Omental fat pad (tissue), 4 donors: ENCODE measurements at places on chromosomes 5 and 9. TPM values are rescaled to one million over a fixed set of nuclear protein-coding genes. Genes with fewer than 3 reads are reported as not detected.

DNA sequence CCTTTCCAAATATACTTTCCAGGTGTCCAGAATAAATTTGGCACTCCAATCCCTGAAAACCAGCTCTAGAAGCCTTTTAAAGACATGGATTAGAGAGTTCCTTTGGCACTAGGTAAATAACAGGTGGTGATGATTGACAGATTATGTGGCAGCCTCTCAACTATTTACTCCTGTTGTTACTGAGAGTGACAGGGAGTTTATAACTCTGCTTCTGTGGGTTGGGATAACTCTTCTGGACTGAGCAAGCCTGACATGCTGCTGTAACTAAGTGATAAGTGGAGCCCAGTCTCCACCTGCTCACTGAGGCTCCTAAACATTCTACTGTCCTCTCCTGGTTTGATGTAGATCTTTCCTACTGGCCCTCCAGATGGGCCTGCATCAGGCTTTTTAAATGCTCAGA lies 693.2 kb upstream of the FTMT start:
- DNase-seq = no peak

Gene ENTREP1
- total RNA-seq = 1.9 TPM

Gene CMYA5
- total RNA-seq = 21.0 TPM

DNA sequence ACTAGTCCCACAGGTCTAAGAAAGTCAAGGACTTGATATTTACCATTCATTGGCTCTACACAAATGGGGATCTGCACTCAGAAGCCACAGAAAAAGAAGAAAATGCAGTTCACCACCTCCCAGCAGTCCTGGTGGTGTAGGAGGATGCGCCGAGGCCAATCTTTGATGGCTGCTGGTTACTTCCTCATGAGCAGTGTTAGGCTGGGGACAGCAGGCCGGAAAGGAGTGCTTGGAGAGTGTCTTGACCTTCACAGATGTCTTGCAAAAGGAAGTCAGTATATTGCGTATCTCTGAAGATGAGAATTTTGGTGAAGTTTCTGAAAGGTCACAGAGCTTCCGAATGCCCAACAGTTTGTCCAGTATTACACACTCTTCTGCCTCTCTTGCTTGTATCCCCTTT lies 597.0 kb downstream of the EBF1 start:
- no peak for DNase-seq

GRCh38 chr5:58804291-58804690 lies 221.4 kb downstream of the RAB3C start:
- DNase-seq = no peak

Gene ABCA2
- total RNA-seq = 26.9 TPM

- no peak for DNase-seq
Observed at GRCh38 chr5:96146675-96147074, 185.0 kb upstream of the ELL2 start.

Gene EQTN
- total RNA-seq = not detected

Gene GPR151
- not detected for total RNA-seq

- DNase-seq = no peak
Observed at GRCh38 chr5:3888310-3888709, 292.7 kb downstream of the IRX1 start.

GRCh38 chr5:62143268-62144229 lies 162.5 kb upstream of the KIF2A start:
- DNase-seq = no peak

GRCh38 chr9:22682536-22682935 lies 235.9 kb downstream of the DMRTA1 start:
- DNase-seq = no peak

Gene SPAAR
- total RNA-seq = 5.6 TPM

DNA sequence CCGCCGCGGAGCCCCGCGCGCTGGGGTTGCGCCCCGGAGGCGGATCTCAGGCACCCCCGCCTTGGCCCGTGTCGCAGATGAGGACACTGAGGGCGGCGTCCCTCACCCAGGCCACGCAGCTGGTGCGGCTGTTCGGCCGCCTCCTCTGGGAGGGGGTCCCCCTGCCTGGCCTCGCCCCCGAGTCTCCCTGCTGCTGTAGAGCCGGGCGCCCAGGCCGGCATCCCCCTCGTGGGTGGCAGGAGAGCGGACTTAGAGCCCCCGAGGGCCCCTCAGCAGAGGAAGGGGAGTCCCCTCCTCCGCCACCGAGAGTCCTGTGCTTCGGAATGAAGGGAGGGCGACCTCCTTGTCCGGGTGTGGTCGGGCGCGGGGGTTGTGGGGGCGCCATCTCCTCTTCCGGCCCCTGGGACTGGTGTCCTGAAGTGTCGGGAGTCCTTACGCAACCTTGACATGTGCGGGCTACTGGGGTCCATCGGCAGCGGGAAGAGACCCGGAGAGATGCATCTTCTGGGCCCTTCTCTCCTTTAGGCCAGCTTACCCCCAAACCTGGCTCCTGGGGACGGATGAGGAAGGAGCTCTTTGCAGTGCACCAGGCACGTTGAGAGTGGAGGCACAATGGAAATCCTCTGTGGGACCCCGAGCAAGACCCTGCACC lies 11.7 kb upstream of the EXOSC2 start:
- DNase-seq = no peak

Gene ABO
- 7.3 TPM for total RNA-seq

Gene SMIM33
- not detected for total RNA-seq

- DNase-seq = peak; percentile 60
Observed at GRCh38 chr9:35489313-35490154, at the start of gene RUSC2. Gene RUSC2, plus strand, starts transcription at chr9:35490111. Its CDS starts 56,411 bp downstream, at chr9:35546522.

DNA sequence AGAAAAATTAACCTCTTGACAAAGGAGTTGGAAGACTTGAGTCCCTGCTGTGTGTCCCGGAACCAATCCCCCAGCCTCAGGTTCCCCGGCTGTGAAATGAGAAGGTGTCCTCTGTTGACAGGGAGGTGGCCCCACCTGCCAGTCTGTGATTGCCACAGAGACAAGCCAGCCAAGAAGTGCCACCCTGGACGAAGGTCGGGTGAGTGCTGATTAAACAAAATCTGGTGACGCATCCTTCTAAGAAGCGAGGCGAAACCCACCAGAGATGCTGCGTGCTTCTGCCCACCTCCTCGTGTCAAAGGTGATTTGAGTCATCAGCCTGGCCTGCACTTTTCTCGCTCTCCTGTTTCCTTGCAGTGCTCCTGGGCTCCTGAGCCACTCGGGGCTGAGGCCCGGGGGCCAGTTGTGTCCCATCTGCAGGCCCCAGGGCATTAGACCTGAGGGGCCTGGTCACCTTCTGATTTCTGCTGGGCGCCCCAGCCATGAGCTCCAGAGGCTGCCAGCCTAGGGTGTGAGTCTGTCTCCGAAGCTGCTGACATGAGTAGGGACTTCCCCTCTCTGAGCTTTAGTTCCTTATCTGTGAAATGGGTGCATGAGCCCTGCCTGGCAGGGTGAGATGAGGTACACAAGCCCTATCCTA lies 28.7 kb downstream of the NEK6 start:
- DNase-seq = no peak

GRCh38 chr5:154568589-154568988 lies 90.6 kb upstream of the HAND1 start:
- DNase-seq = no peak

- DNase-seq = no peak
Observed at GRCh38 chr5:129245489-129245888, 150.9 kb downstream of the ISOC1 start.

DNA sequence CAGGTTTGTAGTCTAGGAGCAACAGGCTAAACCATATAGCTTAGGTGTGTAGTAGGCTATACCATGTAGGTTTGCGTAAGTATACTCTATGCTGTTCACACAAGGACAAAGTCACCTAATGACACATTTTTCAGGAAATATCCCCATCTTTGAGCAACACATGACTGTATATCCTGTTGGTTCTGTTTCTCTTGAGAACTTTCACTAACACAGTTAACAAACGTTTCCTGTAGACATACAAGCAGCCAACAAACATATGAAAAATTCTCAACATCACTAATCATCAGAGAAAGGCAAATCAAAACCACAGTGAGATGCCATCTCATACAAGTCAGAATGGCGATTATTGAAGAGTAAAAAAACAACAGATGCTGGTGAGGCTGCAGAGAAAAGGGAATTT lies 68.2 kb downstream of the NR2F1-AS1 start:
- DNase-seq = no peak

Gene SPEF2
- total RNA-seq = 0.48 TPM

DNA sequence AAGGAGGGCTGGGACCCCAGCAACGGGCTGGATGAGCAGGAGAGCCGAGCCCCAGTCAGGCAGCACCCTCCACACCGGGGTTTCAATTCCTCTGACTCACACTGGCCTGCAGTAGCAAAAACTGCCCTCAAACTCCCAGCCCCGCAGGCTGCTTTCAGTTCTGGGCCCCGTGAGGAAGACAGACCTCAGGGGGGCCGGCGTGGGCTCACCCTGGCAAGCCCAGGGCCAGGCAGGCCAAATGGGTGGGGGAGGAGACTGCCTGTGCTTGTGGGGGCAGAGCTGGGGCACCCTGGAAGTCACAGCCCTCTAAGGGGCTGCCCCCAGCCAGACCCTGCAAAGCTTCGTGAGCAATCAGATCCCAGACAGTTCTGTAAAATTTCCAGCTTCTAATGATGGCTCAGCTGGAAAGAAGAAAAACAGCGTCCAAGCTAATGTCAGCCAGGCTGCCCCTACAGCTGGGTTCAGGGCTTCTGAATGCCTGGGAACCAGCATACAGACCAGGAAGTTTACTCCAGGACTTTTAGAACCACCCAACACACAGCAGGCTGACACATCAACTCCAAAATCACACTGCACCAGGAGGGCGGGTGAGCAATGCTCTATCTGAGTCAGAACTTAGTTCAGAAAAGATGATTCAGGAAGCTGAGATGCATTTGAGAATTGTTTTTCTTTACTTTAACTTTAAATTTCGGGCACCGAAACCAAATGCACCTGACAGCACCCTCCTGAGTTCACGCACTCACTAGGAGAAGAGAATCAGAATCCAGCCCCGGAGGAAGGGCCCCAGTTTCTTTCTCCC lies 34.7 kb downstream of the LPCAT1 start:
- no peak for DNase-seq

Gene SAXO1
- not detected for total RNA-seq

Gene GABRA1
- not detected for total RNA-seq

Gene GMCL2
- total RNA-seq = not detected

Gene HMHB1
- total RNA-seq = not detected

DNA sequence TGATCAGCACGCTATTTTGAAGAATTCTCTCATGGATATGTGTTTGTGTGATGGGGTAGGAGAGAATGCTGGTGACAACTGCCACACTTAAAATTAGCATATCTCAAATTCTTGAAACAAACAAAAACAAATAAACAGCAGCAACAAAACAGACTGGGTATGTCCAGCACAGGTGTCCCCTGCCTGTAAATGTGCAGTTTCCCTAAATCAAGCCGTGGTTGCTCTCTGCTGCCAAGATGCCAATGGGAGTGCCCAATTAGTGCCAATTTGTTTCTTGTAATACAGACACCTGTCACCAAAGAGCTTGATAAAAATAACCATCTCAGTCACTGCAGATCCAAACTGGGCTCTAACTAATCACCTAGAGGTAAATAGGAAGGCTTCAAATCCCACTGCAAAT lies 144.2 kb upstream of the SMARCA2 start:
- no peak for DNase-seq

Gene LHX6
- 2.2 TPM for total RNA-seq

Gene CARTPT
- total RNA-seq = not detected

Gene PCDHGA9
- 8.3 TPM for total RNA-seq

DNA sequence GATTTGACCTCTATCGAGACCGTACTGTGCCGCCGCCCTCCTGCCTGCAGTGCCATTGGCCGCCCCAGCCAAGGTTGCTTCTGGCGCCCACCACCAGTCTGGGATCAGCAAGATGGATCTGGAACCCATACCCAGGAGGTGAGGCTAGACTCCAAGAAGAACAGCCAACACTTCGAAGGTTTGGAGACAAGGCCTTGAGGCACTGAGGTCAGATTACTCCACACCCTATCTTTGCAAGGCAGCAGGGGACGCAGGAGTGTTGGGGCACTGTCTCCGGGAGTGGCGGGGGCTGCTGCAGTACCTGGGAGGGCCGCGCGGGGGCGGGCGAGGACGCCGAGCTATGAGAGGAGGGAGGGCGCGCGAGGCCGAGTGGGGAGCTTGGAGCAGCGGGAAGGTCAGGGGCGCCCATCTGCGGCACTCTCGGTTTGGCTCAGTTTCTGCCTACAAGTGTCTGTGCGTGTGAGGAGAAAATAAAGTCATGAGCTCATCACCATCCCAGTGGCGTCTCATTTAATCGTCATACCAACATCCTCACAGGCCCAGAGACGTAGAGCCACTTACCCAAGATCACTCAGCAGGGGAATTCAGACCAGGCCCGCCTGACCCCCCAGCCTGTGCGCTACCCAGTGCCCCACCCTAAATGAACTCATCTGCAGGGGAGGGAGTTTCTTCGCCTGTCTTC lies 20.5 kb upstream of the PSD2 start:
- peak; percentile 88 for DNase-seq

Gene CHSY3
- total RNA-seq = 4.9 TPM

- no peak for DNase-seq
Observed at GRCh38 chr5:32021771-32022170, 152.3 kb downstream of the GOLPH3 start.

DNA sequence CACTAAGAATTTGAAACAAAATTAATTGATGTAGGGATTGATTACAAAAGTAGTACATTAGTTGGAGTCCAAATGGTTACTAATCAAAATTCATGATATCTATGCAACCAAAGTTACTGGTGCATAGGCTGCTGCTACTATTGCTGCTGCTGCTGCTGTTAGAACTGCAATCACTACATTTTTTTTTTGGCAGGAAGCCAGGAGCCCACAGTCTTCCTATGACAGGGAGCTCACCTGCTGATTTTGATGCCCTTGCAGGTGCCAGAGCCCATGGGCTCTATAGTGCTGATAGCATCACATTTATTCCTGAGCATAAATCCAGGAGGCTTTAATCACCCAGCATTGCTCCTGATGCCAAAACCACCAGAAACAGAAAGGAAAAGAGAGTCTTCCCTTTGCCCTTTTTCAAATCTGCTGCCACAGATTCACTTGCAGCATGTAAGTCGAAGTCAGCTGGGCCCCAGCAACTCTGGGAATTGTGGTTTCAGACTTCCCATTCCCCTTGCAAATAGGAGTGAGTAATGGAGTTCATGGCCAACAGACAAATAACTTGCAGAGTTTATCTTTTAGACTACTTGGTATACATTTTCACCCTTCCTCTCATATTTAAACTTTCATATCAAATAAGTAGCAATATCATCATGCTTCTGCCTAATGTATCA lies 17.6 kb downstream of the SLCO6A1 start:
- no peak for DNase-seq

- no peak for DNase-seq
Observed at GRCh38 chr5:154677921-154678320, 77.3 kb upstream of the LARP1 start.

DNA sequence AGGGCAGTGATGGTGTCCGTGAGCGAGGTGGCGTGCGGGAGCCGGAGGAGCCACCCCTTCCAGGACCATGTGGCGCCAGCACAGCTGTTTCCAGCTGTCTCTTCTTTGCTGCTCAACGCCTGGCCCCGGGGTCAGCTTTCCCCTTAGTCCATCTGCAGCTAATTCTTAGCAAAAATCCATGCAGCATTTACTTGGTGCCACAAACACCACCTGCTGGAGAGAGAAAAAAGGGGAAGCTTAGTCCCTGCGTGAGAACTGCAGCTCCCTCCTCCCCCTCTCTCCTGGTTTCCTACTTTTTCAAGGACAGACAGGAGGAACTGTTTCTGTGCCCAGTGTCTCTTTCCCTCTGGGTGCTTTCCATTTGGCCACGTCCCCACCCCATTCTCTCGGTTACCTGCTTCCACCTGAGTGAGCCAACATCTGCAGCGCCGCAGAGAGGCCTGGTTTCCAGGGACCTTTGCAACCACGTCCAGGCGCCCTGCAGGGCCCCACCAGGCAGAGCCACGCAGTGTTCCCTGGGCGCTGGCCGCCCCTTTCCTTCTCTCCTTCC lies 3.4 kb downstream of the SLC6A19 start:
- DNase-seq = no peak

Gene ARL14EPL
- total RNA-seq = not detected

Gene DENND4C
- total RNA-seq = 80.0 TPM

GRCh38 chr9:30970812-30971211 lies 1413.6 kb upstream of the ACO1 start:
- DNase-seq = no peak
